ENCODE measurements at places on chromosomes 2 and 18. TPM values are rescaled to one million over a fixed set of nuclear protein-coding genes. Genes with fewer than 3 reads are reported as not detected.
A peak's percentile ranks its signal among the peaks of the same experiment; 100 is the strongest.

KLHL30 gene
- total RNA-seq = not detected

- no peak for DNase-seq
Measured at GRCh38 chr18:35661483-35662146, 80.1 kb downstream of the GALNT1 start.

GRCh38 chr2:62270728-62271127 is 74.8 kb downstream of the B3GNT2 start:
- no peak for DNase-seq

- DNase-seq = no peak
Measured at GRCh38 chr2:241908686-241909420, 39.3 kb downstream of the RTP5 start.

DNA sequence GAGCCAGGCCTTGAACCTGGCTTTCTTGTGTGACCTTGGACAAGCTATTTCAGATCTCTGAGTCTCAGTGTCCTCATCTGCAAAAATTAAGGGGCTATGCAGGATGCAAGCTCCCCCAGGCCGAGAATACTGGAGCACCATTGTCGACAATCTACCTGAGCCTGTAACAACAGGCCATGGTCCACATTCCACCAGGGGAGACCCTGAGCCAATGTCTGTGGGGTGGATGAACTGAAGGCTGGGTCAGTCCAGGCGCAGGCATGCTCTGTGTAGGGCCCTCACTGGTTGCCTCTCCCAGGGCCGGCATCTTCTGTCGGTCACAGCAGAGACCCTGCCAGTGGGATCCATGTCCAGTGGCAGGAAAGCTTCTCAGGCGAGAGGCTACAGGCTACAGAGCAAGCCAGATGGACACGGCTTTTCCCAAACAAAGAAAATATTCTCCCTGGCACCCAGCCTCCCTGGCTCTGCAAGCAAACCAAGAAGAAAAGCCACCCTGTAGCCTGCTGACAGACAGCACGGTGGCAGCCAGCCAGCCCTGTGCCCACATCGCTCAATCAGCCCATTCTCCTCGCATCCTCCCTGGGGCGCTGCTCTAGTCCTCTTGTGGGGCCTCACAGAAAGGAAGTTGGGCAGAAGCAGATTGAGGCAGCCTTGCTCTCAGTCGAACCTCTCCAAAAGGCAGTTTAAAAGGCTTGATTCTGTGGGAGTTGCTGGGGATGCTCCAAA is 48.7 kb upstream of the FZD7 start:
- DNase-seq = no peak

- no peak for DNase-seq
Measured at GRCh38 chr2:235149240-235149659, 197.4 kb downstream of the SH3BP4 start.

DNA sequence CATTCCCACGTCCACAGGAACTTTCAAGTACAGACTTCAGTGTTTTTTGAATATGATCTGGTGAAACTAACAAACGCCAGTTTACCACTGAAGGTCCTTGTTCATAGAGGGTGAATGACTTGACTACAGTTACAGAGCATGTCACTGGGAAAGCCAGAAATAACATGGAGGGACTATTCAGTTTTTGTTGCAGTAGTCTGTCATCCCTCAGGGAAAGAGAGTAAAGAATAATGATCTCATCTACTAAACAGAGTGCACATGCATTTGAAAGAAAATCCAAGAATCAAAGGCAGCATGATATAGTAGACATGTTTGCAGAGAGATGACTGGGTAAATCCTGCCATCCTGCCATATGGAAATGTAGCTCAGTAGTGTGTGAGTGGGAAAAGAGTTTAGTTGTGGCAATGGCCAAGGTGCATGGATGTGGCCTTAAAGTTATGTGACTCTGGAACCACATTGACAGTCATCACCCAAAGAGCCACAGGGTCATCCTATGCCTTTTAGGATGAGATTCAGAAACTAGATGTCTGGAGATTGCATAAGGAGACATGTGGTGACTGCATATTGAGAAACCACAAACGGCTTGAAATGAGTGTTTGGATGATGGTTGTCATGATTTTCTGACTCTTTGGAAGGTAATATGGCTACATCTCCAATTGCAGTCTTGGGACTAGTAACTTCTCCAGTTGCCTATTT is 125.3 kb upstream of the ZEB2 start:
- DNase-seq = peak; percentile 53

LBX2 gene
- total RNA-seq = 0.38 TPM

GRCh38 chr2:10536569-10537133 is 88.5 kb upstream of the ODC1 start:
- DNase-seq = no peak

DNA sequence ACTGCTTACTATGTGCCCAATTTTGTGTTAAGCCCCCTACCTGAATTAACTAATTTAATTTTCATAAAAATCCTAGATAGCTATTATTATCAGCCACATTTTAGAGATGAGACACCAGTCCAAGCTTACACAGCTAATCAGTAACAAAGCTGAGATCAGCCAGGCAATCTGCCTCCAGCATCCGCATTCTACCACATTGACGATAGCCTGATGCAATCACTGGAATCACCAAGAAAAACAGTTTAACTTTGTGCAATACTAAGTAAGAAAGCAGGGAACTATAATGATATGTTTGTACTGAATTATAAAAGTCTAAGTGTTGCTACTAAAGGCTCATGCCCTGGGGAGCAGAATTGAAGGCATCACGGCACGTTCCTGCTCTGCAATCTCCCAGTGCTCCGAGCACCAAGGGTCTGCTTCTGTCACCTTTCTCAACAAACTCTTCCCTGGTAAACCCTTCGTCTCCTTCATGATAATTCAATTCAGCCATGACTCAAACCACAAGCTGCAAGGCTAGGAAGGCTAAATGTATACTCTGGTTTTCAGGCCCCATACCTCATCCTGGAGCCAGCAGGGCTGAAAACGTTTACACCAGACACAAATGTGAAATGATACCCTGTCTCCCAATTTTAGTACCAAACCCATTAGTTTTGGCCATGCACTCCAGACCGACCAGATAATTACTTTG is 19.4 kb downstream of the KANSL3 start:
- peak; percentile 86 for DNase-seq

GPR55 gene
- not detected for total RNA-seq

GRCh38 chr18:80241919-80242777 is 5.2 kb downstream of the PARD6G start:
- DNase-seq = no peak

TP53I3 gene
- total RNA-seq = 74.1 TPM

UGT1A1 gene
- not detected for total RNA-seq

DNA sequence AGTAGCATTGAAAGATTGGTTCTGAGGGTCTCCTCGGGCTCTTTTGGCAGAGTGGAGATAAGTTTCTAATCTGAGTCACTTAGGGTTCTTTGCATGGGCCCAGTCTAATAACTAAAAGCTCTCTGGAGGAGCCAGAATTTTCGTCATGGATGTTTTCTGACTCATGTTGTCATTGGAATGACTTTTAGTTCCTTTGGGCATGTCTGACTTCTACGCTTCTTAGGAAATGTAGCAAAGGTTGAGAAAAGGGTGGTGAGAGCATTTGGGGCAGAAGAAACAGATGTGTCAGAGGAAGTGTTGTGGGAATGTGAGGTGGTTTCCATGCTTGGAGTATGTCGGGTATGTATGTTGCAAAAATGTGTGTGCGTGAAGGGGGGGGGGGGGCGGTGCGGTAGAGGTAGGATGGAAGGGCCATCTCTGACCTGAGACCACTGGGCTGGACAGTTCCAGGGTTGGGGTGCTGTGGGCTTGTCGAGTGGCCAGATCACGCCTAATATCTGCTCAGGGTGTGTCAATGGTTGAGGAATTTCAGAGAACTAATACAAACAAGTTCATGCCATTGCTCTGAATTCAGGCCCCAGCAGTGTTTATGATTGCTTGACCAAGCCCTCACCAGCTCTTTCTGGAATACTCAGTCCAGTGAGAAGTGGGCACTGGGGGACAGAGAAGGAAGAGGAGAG is 26.9 kb downstream of the KLHL29 start:
- peak; percentile 96 for DNase-seq

DNA sequence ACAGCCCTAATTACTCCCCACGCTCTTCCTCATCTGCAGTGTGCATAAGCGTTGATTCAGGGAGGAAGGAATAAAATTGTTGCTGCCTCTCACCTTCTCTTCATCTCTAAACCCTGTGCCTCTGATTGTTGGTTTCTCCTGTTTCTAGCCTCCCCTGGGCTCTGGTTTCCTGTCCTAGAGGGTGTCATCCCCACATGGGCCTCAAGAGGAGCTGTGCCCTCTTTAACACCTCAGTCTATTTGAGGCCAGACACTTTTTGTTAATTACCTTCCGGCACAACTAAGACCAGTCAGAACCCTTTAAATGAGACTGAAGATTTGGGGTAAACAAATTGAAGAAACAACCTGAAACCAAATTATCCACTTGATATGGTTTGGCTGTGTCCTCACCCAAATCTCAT is 9.7 kb downstream of the CTAGE1 start:
- DNase-seq = no peak

- no peak for DNase-seq
Measured at GRCh38 chr2:120926463-120927264, 191.0 kb downstream of the GLI2 start.

DNA sequence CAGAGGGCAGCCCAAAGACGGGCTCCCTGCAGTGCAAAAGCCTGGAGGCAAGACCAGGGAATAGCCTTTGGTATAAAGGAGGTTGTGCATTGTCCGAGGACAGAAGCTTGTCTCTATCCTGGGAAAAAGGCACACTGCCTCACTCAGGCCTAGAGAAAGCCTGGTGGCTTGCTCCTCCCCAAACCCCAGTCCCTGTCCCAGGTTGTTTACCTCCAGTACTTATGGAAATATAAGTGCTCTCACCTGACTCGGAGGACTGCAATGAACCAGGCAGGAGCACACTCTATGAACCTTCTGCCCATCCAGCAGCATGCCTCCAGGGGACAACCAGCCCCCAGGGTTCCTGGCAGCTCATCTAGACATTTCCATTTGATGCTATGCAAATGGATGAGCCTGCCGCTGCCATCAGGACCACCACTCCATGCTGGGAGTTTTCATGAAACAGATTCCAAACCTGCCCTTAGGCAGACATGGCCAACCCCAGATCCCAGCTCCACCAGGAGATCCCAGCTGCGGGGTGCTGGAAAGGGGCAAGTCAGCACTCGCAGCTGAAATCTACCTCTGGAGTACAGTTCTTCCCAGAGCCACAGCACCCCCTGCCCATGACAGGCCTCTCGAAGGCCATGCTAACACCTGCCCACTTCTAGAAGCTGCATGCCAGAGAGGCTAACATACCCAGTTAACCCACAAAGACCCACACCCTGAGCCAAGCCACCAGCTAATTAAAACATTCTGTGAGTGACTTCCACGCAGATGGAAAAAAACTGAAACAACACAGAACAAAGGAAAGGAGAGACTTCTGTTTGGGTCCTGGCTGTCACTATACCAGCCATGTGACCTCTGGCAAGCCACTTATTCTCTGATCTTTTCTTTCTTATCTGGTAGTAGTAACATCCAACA is 101.7 kb downstream of the TTC32 start:
- peak; percentile 3 for DNase-seq

- no peak for DNase-seq
Measured at GRCh38 chr2:120771781-120772208, 36.1 kb downstream of the GLI2 start.

DNA sequence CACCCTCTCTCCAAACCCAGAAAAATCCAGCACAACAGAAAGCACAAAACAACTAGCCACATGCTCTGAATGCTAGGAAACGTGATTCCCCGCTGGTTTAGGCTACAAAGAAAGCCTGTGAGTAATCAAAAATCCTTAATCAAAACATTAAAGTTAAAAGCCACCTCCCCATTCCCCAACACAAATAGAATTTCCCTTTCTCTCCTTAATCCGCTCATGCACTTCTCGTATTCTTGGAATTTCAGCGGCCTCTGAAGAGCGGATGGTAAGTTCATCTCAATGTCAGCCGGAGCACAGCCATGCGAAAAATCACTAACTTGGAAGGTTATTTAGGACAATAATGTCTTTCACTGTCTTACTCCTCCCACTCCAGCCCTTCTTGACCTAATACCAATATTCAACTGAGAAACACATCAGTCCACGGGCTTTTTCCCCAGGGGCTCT is 126.7 kb downstream of the OSBPL1A start:
- peak; percentile 69 for DNase-seq

GRCh38 chr2:232857158-232857563 is 12.9 kb upstream of the SNORC start:
- peak; percentile 30 for DNase-seq

DNA sequence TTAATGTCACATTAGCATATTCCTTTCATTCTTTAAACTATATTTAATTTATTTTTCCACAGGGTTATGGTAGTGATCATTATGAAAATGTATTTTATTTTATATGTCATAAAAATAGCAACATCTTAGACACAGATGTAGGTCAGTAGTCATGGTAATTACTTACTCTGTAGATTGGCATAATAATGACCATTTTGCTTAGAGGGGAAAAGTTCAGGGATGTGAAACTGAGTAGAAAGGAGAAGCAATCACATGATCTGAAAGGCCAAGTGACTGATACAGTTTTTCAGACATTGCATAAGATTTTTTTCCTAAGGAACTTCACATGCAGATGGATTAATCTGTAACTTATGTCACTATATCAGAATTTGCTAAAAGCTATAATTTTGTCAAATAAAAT is 286.9 kb downstream of the CTNNA2 start:
- DNase-seq = no peak

DNA sequence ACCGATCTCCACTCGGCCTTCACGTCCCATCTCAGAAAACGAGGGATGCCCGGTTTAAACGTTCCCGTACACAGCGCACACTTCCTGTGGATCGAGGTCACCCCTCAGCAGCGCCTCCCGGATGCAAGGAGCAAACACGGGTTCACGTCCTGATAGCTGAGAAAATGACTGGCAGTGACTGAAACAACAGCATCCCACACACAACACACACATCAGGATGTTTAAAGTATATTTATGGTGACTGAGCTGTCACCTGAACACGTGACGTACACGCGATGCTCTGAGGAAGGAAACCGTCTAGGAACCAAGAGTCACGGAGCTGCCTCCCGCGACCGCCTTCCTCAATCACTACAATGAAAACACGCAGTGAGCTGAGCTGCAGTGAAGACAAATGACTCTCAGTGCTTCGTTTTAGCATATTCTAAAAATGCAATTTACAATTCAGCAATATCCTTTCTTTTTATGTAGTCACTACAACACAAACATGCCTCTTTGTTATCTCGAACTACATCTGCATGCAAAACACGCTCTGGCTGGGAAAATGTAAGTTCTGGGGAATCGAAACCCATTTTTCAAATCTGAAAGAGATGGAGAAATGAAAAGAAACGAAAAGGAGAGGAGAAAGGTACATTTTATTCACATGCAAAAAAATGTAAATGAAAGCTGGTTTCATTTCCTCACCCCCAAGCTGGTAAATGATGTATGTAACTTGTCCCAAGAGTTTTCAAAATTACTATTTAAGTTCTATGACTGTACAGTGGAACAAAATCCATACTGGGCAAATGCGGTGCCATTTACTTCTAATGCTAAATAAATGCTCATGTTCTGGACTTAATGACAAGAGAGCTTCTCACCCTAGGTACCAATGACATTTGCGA is 19.8 kb downstream of the HDAC4 start:
- DNase-seq = no peak

- no peak for DNase-seq
Measured at GRCh38 chr2:76318848-76319360, 608.2 kb upstream of the GCFC2 start.
